Activated naive CD8-positive, alpha-beta T cell treated with anti-CD3 and anti-CD28 coated beads, Interleukin-2, amount 10 ng/mL, durations not matched to agents 7 days and 5 days (primary cell): ENCODE measurements at places on chromosomes 6 and 20.

GRCh38 chr6:90508753-90509152 lies 78.1 kb downstream of the MAP3K7 start:
- DNase-seq = no peak

DNA sequence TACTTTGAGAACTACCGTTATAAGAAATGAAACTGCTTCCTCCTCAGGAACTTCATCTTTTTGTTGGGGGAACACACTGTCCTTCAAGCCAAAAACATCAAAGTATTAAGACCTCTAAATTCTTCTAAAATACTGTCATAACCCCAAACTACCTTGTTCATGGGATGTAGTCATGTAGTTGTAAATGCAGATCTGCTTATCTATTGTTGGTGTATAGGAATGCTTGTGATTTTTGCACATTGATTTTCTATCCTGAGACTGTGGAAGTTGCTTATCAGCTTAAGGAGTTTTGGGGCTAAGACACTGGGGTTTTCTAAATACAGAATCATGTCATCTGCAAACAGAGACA lies 282.9 kb upstream of the RUNX2 start:
- no peak for DNase-seq

- no peak for DNase-seq
These were observed 68.8 kb upstream of the GATA5 start for GRCh38 chr20:62544505-62545055.

- DNase-seq = no peak
These were observed 15.4 kb downstream of the CST7 start for GRCh38 chr20:24964506-24964840.

GRCh38 chr20:11686820-11687543 lies 230.7 kb upstream of the BTBD3 start:
- no peak for DNase-seq

DNA sequence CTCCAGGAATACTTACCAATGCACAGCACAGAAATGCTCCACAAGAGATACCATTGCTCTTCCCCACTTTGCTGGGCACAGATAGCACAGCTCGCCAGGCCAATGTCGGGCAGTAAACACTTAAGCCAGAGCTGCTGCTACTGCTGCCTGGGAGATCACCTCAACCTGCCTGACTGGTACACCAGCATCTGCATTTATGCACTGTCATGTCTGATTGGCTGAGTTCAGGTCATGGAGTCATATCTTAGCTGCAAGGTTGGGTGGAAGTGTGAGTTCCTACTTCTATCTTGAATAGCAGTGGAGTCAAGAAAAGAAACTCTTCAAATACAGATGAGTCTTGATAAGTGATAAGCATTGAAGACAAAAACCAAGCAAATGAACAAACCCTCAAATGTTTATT lies 10.9 kb upstream of the ADGRF4 start:
- DNase-seq = no peak

DNA sequence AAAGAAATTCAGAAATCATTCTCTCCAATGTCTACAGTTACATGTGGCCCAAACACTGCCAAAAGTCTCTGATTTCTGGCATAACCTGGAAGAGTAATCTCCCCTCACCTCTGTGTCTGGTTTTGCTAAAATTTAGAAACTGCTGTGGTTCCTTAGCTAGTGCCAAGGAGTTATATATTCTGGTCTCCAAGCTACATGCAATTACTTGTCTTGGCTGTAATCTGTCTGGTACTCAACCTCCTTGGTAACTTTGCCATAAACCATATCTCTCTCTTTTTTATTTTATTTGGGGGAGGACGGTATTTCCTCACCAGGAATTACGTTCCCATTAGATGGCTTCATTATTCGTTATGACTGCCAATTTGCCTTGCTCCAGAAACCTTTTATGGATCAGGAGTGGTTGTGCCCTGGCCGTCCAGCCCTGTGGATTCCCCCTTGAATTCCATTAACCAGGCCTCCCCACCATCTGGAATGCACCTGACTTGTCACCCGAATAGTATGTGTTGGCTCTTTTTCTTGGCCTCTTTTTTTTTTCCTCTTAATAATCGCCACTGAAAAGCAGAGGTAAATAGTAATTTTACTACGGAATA lies 400.0 kb downstream of the CD83 start:
- DNase-seq = no peak

DNA sequence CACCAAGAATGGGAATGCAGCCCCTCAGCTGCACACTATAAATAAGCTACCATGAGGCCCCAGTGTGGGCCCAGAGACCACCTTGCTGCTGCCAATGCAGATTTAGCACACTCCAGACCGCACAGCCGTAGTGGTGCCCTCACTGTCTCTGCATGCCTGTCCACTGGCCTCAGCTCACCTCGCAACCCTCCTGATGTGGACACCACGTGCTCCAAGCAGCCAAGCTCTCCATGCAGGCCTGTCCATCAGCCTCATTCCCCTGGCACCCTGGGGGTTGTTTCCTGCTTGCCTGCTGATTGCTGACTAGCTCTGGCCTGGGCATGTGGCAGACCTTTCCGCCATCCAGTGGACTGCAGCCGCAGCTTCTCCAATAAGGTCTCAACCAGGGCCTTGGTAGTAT lies 36.2 kb downstream of the ZBTB9 start:
- DNase-seq = no peak

GRCh38 chr6:170405311-170405975 lies 98.9 kb downstream of the FAM120B start:
- no peak for DNase-seq

DNA sequence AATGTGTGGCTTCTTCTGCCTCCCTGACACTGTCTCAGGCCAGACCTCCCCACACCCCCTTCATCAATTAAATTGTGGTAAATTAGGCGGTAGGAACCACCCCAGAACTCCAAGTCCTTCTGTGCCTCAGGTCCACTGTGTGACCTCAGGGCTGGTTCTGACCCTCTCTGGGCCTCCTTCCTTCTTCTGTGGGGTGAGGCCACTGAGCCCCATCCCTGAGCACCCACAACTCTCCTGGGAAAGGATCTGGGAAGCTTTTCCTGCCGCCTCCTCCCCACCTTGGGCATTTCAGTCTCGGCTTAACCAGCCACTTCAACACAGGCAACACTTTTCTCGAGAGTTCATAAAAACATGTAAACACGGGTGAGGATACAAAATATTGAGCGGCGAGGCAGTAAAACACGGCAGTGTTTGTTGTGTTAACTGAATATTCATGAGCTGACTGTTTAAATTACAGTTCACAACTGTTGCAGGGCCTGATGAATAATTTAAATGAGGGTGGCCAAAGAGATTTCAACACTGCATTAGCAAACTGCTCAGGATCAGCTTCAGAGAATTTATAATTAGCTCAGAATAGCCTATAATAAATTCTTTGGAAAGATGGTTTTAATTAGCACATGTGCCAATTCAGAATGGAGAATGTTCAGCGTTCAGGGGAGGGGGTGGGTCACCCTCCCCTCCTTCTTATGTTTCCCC lies 112.1 kb downstream of the TOX2 start:
- DNase-seq = no peak

GRCh38 chr6:170393807-170394399 lies 87.3 kb downstream of the FAM120B start:
- DNase-seq = no peak

GRCh38 chr6:90072935-90073464 lies 178.7 kb downstream of the GJA10 start:
- DNase-seq = no peak

GRCh38 chr6:23503173-23503572 lies 622.8 kb upstream of the NRSN1 start:
- no peak for DNase-seq

DNA sequence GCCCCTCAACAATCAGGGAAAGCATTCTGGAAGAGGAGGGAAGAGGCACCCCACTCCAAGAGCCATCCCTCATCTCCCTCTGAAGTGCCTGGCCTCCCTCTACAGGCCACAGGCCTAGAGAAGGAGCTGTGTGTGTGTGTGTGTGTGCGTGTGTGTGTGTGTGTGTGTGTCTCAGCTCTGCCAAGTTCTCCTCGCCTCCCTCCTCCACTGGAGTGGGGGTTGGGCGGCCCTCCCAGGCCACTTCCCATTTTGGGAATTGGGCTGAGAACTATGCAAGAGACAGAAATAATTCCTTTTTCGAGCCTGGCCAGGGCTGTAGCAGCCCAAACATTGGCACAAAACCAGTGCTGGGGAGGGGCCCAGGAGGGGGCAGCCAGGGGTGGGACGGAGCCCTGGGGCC lies 35.7 kb downstream of the KCNB1 start:
- DNase-seq = no peak

DNA sequence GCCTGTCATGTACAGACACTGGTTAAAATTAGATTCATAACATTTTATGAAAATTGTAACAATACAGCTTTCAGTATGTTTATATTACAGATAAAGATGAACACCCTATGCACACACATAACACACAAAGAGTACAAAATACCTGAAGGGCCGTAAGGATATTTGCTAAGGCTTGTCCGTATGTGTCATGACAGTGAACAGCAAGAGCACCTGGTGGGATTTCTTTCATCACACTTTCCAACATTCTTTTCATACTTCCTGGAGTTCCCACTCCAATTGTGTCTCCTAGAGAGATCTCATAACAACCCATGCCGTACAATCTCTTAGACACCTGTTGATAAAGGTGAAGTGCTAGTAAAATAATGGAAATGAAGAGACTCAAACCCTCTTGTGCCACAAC lies 83.7 kb downstream of the HMGCLL1 start:
- DNase-seq = no peak

- no peak for DNase-seq
These were observed 63.9 kb upstream of the RCAN2 start for GRCh38 chr6:46555129-46555528.

- no peak for DNase-seq
These were observed 96.9 kb downstream of the JPH2 start for GRCh38 chr20:44089987-44090674.

- DNase-seq = peak; percentile 75
These were observed at the start of gene MICA for GRCh38 chr6:31403283-31404060. Gene MICA, plus strand, starts transcription at chr6:31403595. Its CDS starts 38 bp downstream, at chr6:31403633.

- no peak for DNase-seq
These were observed 42.8 kb downstream of the CDC5L start for GRCh38 chr6:44430326-44430725.

GRCh38 chr6:155399062-155399744 lies 56.4 kb downstream of the NOX3 start:
- DNase-seq = no peak

GRCh38 chr20:50628332-50628731 lies 63.0 kb downstream of the RIPOR3 start:
- DNase-seq = no peak

- no peak for DNase-seq
These were observed 107.3 kb downstream of the SLX4IP start for GRCh38 chr20:10542442-10542841.

DNA sequence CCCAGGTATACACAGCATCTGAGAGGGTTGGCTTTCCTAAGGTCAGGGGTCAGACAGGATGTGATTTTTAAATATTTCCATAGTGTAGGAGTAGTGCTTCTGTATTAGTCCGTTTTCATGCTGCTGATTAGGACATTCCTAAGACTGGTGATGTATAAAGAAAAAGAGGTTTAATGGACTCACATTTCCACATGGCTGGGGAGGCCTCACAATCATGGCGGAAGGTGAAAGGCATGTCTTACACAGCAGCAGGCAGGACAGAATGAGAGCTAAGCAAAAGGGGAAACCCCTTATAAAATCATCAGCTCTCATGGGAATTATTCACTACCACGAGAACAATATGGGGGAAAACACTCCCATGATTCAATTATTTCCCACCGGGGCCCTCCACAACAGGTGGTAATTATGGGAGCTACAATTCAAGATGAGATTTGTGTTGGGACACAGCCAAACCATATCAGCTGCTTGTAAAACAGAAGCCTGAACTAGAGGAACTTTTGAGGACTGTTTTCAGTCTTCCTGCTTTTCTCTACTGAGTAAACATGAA lies 91.0 kb upstream of the MEI4 start:
- no peak for DNase-seq

DNA sequence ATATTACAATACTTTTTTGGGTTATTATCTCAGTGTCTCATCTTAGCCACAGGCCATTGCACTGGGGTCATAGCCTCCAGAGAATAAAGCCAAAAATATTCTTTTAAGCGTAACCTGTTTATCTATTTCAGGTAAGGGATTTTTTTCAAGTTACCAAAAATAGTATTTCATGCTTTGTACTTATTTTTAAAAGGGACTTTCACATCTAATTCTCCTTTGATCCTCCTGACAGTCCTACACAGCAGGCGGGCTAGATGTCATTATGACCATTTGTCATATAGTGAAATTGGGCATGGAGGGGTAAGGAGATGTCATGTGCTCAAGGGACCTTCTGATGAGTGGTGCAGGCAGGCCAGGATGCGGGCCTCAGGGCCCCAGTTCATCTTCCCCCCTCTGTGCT lies 68.9 kb downstream of the TBC1D7 start:
- no peak for DNase-seq

GRCh38 chr6:14647357-14647756 lies 529.8 kb downstream of the CD83 start:
- no peak for DNase-seq

DNA sequence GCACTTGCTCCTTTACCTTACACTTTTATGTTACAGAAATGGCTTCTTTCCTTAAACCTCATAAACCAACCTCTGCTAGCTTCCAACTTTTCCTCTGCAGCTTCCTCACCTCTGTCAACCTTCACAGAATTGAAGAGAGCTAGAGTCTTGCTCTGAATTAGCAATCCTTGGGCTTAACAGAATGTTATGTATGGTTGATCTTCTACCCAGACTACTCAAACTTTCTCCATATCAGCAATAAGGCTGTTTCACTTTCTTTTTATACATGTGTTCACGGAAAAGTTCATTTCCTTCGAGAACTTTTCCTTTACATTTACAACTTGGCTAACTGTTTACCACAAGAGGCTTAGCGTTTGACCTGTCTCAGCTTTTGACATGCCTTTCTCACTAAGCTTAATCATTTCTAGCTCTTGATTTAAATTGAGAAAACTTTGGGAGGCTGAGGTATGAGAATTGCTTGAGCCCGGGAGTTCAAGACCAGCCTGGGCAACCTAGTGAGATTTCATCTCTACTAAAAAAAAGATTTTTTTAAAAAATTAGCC lies 207.3 kb downstream of the BMP7 start:
- no peak for DNase-seq

DNA sequence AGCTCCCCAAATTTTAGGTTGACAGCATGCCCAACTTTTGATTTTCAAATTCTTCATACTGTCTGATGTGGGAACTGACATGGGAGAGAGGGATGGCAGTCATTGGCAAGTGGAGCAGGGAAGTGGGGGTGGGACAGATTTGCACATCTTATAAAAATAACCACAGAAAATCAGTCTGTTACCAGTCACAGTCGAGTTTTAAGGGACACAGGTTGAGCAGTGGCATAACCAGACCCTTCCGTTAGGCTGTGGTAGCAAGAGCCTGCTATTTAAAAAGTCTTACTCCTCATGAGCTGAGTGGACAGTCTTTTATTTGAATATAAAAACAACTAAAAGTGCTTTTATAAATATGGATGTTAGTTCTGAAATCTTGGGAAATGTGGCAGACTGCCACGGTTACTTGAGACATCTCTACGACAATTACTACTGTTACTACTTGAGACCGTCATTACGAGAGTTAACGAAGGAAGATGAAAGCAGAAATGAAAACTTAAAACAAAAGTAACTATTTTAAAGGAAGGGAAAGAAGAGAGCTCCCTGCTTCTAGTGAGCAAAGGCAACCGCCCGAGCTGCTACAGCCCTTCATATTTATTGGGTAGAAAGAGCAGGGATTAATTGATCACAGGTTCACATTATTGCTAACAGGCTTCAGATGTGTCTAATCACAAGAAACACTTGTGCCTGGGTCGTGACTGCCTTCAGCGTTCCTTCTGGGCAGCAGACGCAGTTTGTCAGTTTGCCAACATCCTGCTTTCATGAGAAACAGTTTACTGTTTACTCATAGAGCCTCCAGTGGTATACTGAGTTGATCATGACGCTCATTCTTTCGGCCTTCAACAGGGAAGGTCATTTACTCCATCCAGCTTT lies 71.3 kb downstream of the EFHC1 start:
- no peak for DNase-seq
